Esophagus squamous epithelium (tissue), 5 donors: ENCODE measurements at places on chromosomes 2 and 18. TPM values are rescaled to one million over a fixed set of nuclear protein-coding genes. Genes with fewer than 3 reads are reported as not detected.

The PDE11A gene
- total RNA-seq = 0.12 TPM

The PAPOLG gene
- 11.1 TPM for total RNA-seq

The APCDD1 gene
- 16.5 TPM for total RNA-seq

The CNTNAP5 gene
- total RNA-seq = not detected

The SOX11 gene
- not detected for total RNA-seq

The DSEL gene
- total RNA-seq = 5.7 TPM

The IL36A gene
- 251 TPM for total RNA-seq

The HAAO gene
- total RNA-seq = 10.5 TPM

The LOXL3 gene
- not detected for total RNA-seq

The PCARE gene
- total RNA-seq = 0.04 TPM

The TEX44 gene
- not detected for total RNA-seq

The MDH1B gene
- 0.85 TPM for total RNA-seq

The OTOS gene
- not detected for total RNA-seq

The ABCB11 gene
- total RNA-seq = not detected

The NEU2 gene
- total RNA-seq = not detected

The LYPD6B gene
- 3.1 TPM for total RNA-seq

The EGR4 gene
- total RNA-seq = not detected

The UGT1A8 gene
- total RNA-seq = 1.3 TPM

The DSC3 gene
- 283 TPM for total RNA-seq

The MOGAT1 gene
- not detected for total RNA-seq

The CLIP4 gene
- total RNA-seq = 42.6 TPM

The FSHR gene
- not detected for total RNA-seq

The POTEC gene
- total RNA-seq = not detected

The AOX1 gene
- total RNA-seq = 3.2 TPM

The PHLPP1 gene
- 10.1 TPM for total RNA-seq

The SCN7A gene
- 23.1 TPM for total RNA-seq

The MRO gene
- total RNA-seq = 0.13 TPM

The RIT2 gene
- not detected for total RNA-seq

The TTN gene
- 2.5 TPM for total RNA-seq

The PTPN4 gene
- total RNA-seq = 30.1 TPM

The CTAGE1 gene
- not detected for total RNA-seq

The ATP6V1B1 gene
- 1.2 TPM for total RNA-seq

The FAM110C gene
- total RNA-seq = 41.7 TPM

The SP100 gene
- 64.0 TPM for total RNA-seq

The GATA6 gene
- total RNA-seq = 0.40 TPM

The RNF144A gene
- total RNA-seq = 6.2 TPM
